Cortex of kidney (tissue), 1 donor: ENCODE measurements at places on chromosomes 12 and 14.

- no peak for DNase-seq
Observed at GRCh38 chr14:100468557-100468956, 118.7 kb downstream of the BEGAIN start.

GRCh38 chr14:50403419-50403818 lies 6.7 kb upstream of the CDKL1 start:
- no peak for DNase-seq

GRCh38 chr14:100617410-100618317 lies 30.4 kb upstream of the BEGAIN start:
- DNase-seq = no peak

DNA sequence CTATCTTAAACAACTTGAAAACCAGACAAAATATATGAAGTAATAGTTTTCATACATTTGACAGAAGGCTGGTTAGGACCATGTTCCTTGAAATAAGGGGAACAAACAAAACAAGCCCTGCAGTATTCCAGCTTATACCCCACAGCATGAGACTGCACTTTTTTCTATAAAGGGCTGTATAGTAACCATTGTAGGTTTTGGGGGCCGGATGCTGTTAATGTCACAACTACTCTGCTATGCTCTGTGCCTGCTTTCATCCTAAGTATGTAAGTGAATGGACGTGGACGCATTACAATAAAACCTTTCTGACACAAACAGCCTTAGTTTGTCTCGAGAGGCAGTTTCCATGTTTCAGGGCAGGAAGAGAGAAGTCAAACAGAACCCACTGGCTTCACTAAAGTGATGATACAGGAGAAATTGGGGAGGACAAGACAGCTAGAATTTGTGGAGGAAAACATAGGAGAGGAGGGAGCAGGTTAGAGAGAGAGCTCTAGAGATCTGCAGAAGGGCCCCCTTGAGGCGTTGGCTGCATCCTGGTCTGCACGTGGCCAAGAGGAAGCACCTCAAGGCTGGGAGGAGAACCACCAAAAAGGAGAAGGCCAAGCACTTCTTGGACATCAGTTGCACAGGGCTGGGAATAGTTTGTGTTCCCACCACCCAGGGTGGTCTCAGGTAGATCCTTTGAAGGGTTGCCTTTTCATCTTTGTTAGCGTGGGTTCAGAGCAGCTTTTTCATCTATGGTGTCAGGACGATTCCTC lies 63.7 kb downstream of the TRAF3 start:
- DNase-seq = no peak

GRCh38 chr14:70670992-70671651 lies 29.4 kb downstream of the TTC9 start:
- no peak for DNase-seq

GRCh38 chr14:92510972-92511371 lies 2.6 kb upstream of the RIN3 start:
- DNase-seq = no peak

- DNase-seq = no peak
Observed at GRCh38 chr12:7747246-7747645, at the start of gene CLEC4C. Gene CLEC4C, minus strand, starts transcription at chr12:7747375. Its CDS starts 27 bp downstream, at chr12:7747348.
